ENCODE measurements at places on chromosomes 2 and 18.

DNA sequence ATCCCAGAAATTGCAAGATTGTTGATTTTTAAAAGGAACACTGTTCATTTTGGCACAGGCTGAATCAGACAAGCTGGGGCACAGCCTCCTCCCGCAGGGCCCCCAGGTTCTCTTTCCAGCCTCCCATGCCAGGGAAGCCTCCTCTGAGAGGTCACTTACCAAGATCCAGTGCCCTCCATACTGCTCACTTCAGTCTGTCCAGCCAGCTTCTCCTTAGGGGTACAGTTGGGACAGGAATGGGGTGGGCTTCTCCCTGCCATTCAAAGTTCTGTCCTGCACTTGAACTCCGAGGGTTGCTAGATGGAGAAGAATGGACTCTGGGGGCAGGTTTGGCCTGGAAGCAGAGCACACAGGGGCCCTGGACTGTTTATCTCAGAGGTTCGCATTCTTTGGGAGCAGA is 7.5 kb upstream of the CYP26B1 start:
- DNase-seq, result no peak

DNA sequence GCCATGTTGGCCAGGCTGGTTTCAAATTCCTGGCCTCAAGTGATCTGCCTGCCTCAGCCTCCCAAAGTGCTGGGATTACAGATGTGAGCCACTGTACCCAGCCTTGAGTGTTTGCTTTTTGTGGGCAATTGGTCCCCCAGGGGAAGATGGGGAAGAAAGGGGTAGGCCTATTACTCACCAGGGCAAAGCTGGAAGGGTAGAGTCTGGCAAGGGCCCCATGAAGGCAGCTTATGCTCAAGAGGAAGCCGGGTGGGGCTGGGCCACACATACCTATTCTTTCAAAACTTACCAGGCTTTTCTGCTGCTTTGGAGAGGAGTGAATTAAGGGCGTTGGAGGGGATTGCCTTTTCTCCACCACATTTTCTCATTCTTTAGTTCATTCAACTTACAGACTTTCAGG is 24.5 kb upstream of the CD28 start:
- no peak for DNase-seq

- no peak for DNase-seq
Measured at GRCh38 chr2:48910961-48911360, 155.4 kb upstream of the LHCGR start.

DNA sequence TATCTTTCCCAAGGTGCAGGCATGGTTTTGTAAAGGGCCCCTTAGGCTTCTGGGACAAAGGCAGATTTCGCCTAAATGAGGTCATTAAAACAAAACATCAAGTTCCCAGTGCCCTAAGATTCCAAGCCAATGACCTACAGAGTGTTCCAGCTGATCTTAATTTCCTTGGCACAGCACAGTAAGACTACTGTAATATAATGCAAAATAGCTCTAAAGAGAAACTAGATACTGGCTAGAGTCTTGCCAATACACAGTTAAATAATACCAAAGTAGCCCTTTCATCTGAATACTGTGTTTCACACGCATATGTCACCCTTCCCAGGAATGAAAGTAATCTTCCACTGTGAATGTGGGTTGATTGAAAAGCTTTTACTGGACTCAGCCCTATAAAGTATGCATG is 14.7 kb downstream of the GRB14 start:
- no peak for DNase-seq

GRCh38 chr2:181859123-181859522 is 32.4 kb upstream of the ITPRID2 start:
- DNase-seq, result no peak
